ENCODE measurements at places on chromosomes 5 and 9.

DNA sequence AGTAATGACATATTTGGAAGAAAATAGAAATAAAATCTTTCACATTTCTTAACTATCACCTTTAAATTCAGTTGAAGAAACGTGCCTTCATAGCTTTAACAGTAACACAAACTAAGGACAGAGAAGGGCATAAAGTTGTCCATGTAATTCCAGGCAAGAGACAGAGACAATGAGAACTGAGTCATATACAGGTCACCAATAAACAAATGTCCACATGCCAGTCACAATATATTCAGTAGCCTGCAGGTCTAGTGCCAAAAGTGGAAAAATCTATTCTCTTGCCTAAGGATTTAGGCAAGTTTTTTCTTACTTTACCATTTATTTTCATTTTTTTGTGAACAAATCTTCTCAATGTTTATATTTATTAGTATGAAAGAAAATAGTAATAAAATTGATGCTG is 1711.5 kb upstream of the NUDT12 start:
- DNase-seq = no peak

DNA sequence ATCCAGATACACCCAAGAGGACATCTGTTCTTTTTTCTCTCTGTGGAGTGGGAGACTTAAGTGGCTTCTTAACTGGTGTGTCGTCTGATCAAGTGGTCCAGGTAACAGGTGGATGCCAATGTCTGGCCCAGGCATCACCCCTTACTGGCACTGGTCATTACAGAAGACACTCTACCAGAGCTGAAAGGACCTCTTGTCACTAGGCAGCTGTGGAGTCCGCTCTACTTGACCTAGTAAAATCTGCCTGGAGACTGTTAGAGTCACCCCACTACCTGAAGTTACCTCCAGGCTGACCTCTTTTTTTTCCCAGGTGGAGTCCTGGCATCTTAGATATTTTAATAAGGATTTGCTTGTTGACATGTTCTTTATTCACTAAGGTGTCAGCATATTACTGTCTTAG is 22.5 kb downstream of the FXN start:
- no peak for DNase-seq

- DNase-seq = no peak
Observed at GRCh38 chr9:81980568-81980967, 8.0 kb upstream of the SPATA31D1 start.

- no peak for DNase-seq
Observed at GRCh38 chr5:143559586-143560109, 156.2 kb upstream of the NR3C1 start.

- no peak for DNase-seq
Observed at GRCh38 chr5:38692781-38693527, 136.5 kb upstream of the LIFR start.

GRCh38 chr9:7534211-7534935 is 265.2 kb downstream of the DMAC1 start:
- no peak for DNase-seq

GRCh38 chr5:163363389-163363788 is 74.0 kb upstream of the CCNG1 start:
- DNase-seq = no peak

DNA sequence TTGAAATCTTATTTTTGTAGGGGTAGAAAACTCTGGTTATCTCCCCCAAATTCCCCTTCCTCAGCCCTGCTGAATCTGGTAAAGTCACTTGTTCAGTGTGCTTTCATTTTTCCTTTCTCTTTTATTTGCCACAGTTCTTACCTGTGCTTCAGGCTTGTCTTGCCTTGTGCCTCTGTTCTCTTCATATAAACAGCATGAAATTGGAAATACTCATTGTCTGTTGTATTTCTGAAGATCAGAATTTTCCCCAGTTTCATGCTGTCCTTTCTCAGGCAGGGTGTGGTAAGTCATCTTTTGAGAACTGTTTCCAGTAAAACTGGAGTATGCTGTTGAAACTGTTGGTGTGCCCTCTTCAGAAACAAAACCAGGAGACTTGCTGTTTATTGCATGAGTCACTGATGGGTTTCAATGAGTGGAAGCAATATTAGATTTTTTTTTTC is 7.0 kb downstream of the PAM start:
- DNase-seq = no peak

DNA sequence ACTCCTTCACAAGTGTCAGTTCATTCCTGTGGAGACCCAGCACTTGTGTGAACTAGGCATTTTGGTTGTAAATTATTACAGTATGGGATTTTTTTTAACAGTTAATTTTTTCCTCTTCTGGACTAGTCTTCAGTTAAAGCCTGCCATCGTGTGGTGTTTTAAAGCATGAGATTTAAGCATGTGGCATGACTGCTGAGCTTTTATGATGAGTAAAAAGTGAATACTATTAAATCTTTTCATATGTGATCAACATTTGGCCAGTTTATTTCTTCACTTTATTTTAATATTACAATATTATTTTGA is 25.0 kb downstream of the LMNB1 start:
- DNase-seq = no peak

GRCh38 chr9:129523943-129524581 is 96.8 kb downstream of the C9orf50 start:
- DNase-seq = no peak

DNA sequence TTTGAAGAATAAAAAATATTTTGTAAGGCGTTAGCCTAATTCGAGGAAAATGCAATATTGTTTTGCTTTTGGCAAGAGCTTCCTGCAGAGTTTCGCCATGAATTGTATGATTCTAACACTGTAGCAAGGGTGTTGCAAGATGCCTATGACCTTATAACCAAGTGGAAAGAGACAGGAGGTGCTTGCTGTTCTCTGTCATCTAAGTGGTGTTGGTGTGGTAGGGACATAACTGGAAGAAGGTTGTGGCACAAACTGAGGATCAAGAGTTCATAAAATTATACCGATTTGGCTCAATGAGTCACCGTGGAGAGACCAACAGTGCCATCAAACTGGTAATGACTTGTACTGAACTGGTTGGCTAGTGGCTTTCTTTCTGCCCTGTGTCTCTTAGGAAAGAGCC is 6.3 kb downstream of the STC2 start:
- DNase-seq = no peak

- no peak for DNase-seq
Observed at GRCh38 chr9:98104445-98104881, 14.6 kb downstream of the TRIM14 start.

- DNase-seq = no peak
Observed at GRCh38 chr5:78331523-78332080, 28.8 kb upstream of the SCAMP1 start.

DNA sequence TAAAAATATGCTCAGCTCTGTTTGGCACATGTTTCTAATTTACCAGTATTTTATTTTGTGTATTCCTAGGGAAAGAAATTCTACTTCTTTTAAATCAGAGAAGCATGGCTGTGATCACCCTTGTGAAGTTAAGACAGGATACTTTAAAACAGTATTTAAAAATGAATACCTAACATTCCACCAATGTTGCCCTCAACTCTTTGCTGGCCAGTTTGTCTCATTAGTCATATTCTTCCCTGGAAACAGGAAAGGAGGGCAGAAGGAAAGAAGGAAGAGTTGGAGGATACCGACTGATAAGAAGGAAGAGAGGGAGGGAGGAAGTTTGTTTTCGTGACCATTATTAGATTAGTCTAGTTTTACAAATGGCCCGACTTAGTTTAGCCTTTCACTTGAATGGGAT is 137.4 kb downstream of the PLK2 start:
- DNase-seq = no peak

- DNase-seq = no peak
Observed at GRCh38 chr5:14277385-14278320, 134.5 kb downstream of the TRIO start.

DNA sequence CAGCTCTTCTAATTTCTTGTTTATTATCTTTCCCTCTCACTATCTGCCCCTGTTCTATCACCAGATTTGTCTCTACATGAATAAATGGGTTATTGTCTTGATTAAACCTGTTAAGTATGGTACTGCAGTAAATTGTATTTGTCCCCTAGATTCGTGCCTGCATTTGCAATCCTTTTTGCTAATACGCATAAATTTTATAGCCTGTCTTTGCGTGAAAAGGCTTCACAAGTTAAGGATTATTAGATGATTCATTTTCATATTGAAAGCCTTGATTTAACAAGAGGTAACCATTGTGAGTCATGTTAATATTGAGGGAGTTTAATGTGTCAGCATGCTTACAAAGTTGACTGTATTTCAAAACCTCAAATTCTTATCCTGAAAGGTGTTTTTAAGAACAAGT is 204.6 kb downstream of the PCSK1 start:
- DNase-seq = no peak

DNA sequence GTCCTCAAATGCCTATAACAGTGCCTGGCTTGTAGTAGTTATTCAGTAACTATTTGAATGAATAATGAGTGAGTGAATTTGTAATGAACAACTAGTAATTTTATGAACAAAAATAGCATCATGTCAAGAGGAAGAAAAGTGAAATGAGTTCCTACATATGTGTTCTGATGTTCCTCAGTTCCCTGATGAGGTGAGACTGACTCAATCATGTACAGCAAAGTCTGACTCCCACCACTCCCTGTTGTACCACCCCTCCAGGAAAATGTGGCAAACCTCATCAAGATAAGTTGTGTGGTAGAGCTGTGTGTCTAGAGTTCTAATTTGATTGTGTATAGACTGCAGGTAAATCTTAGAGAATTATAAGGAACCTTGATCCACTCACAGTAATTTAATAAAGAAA is 201.6 kb downstream of the GOLPH3 start:
- no peak for DNase-seq

DNA sequence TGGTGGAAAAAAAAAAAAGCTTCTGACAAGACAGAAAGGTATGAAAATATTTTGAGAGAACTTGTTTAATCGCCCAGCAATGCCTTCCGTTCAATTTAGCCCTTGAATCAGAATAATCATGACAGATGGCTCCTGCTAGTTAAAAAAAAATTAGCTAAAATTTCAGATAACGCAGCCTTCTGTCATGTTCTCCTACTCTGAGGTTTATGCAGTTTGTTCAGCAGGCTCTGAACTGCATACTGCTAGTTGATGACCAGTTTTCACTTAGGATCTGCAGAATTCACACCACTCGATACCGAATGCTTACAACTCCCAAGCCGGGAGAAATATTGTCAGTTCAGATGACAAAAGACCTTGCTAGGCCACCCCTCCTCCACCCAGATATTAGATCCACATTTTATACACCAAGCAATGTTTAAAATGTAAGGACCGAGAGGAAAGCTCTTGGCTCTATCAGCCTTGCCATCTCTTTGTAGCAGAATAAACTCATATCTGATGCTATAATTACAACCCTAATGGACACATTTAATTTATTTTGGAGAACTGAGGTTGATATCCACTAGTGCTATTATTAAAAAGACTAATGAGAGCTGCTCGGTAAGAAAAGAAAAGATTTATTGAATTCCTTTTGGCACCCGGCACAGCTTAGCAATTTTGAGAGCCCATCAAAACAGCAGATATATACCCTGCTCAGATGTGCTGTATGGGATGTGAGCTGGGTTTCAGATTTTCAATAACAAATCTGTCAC is 322.8 kb downstream of the GLIS3 start:
- DNase-seq = no peak

DNA sequence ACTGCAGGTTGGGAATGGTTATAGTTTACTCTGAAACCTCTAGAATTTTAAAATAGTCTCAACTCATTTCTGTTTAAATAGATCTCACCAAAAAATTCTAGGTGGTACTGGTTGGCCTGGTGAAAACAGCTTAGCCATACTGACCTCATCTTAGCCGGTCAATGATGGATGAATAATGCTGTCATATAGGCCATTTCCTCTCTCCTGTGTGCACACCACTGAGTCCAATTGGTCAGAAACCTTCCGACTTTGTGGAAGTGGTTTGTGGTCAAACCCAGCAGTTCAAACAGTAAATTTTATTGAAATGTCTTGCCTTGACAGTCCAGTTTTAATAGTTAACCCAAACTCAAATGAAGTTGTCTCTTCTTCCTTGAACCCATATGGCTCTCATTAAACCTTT is 98.6 kb downstream of the GIN1 start:
- no peak for DNase-seq
